ENCODE measurements at places on chromosomes 5 and 9. TPM values are rescaled to one million over a fixed set of nuclear protein-coding genes. Genes with fewer than 3 reads are reported as not detected.

DNA sequence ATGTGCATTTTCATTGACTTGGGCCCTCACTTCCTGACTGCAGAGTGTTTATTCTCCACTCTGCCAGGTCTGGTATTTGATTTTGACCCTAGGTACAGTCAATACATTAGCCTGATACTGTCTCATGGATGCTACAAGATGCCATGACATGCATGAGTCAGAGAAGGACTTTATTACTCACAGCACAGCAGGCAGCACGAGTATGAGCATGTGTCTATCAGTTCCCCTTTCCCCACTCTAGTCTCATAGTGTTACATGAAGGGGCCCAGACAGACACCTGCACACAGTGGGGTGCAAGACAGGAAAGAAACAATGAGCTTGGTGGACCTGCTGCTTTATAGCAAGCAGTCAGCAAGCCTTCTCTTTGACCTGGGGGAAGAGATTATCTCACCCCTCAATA lies 19.6 kb downstream of the ITGA2 start:
- no peaks in the 10 kb centered on the region for H3K36me3 ChIP-seq
- peaks cover 9% of the 10 kb centered on the region for H3K27me3 ChIP-seq
- H3K27ac ChIP-seq, result peak overlapping the region; percentile 65
- no peak overlapping the region for H3K4me3 ChIP-seq

GRCh38 chr5:89584339-89584956 lies 701.5 kb upstream of the MEF2C start:
- no peaks in the 10 kb centered on the region for H3K4me1 ChIP-seq
- H3K36me3 ChIP-seq, result no peaks in the 10 kb centered on the region
- H3K4me3 ChIP-seq, result no peak overlapping the region

The SMIM32 gene
- not detected for total RNA-seq

The PDLIM4 gene
- total RNA-seq, result not detected

GRCh38 chr5:124663101-124663506 lies 83.3 kb downstream of the ZNF608 start:
- DNase-seq, result no peak
- no peaks in the 10 kb centered on the region for H3K36me3 ChIP-seq
- H3K27ac ChIP-seq, result no peak overlapping the region
- no peaks in the 10 kb centered on the region for H3K4me1 ChIP-seq
- H3K27me3 ChIP-seq, result peaks cover 22% of the 10 kb centered on the region
- no peak overlapping the region for H3K4me3 ChIP-seq

GRCh38 chr9:18208166-18209059 lies 265.5 kb upstream of the ADAMTSL1 start:
- DNase-seq, result peak; percentile 1
- no peaks in the 10 kb centered on the region for H3K27me3 ChIP-seq
- H3K36me3 ChIP-seq, result no peaks in the 10 kb centered on the region
- H3K27ac ChIP-seq, result no peak overlapping the region
- H3K4me3 ChIP-seq, result no peak overlapping the region

GRCh38 chr5:61301341-61302199 lies 30.5 kb upstream of the ZSWIM6 start:
- no peak for DNase-seq
- H3K27ac ChIP-seq, result no peak overlapping the region
- no peak overlapping the region for H3K4me3 ChIP-seq
- H3K36me3 ChIP-seq, result no peaks in the 10 kb centered on the region
- H3K4me1 ChIP-seq, result peaks cover 8% of the 10 kb centered on the region
- peaks cover 5% of the 10 kb centered on the region for H3K27me3 ChIP-seq

All from activated CD8-positive, alpha-beta T cell treated with anti-CD3 and anti-CD28 coated beads for 36 hours (primary cell).